ENCODE measurements at places on chromosomes 4 and X. TPM values are rescaled to one million over a fixed set of nuclear protein-coding genes. Genes with fewer than 3 reads are reported as not detected.

The HTN1 gene
- total RNA-seq = not detected

The PF4V1 gene
- not detected for total RNA-seq

The SLC25A14 gene
- total RNA-seq = 19.6 TPM

The TAF7L gene
- not detected for total RNA-seq

The CCNG2 gene
- total RNA-seq = 67.9 TPM

The PPEF1 gene
- total RNA-seq = 1.6 TPM

The TRIM75 gene
- total RNA-seq = not detected

The AFM gene
- 2.9 TPM for total RNA-seq

The SLC6A14 gene
- 1.1 TPM for total RNA-seq

The TLR10 gene
- total RNA-seq = 0.22 TPM

The SYNPO2 gene
- 22.9 TPM for total RNA-seq

The RBM46 gene
- total RNA-seq = 0.24 TPM

The ATP8A1 gene
- total RNA-seq = 10.3 TPM

The CHRDL1 gene
- 0.79 TPM for total RNA-seq

The FAT1 gene
- total RNA-seq = 188 TPM

The RNF175 gene
- 11.3 TPM for total RNA-seq

The NMU gene
- 19.4 TPM for total RNA-seq

The PCSK1N gene
- total RNA-seq = 109 TPM

The FHIP1A gene
- 13.2 TPM for total RNA-seq

The DCAF12L1 gene
- 0.56 TPM for total RNA-seq

The SPON2 gene
- 8.8 TPM for total RNA-seq

The VCX3B gene
- not detected for total RNA-seq

The FHDC1 gene
- 23.1 TPM for total RNA-seq

The HSFX2 gene
- not detected for total RNA-seq

The SPIN4 gene
- total RNA-seq = 6.4 TPM

The MAGEC2 gene
- not detected for total RNA-seq

The PHKA1 gene
- total RNA-seq = 10.9 TPM

The GAGE13 gene
- total RNA-seq = not detected

The RTL9 gene
- 0.39 TPM for total RNA-seq

The CT83 gene
- total RNA-seq = 2.1 TPM

The ZNF674 gene
- total RNA-seq = 4.3 TPM

The HDX gene
- total RNA-seq = 10.7 TPM

The SLC6A8 gene
- total RNA-seq = 19.9 TPM

The EFHC2 gene
- total RNA-seq = 0.21 TPM

The MAP9 gene
- 22.1 TPM for total RNA-seq

The C4orf46 gene
- 17.5 TPM for total RNA-seq

The TBCK gene
- total RNA-seq = 59.8 TPM

The ZMAT1 gene
- total RNA-seq = 4.7 TPM

The TENM3 gene
- total RNA-seq = 49.3 TPM

The TMEM271 gene
- 0.21 TPM for total RNA-seq

The C4orf51 gene
- not detected for total RNA-seq

The ASMT gene
- total RNA-seq = not detected

The NLRP2B gene
- not detected for total RNA-seq

The NOX1 gene
- 0.70 TPM for total RNA-seq

The FGFBP2 gene
- not detected for total RNA-seq

The HPSE gene
- 87.8 TPM for total RNA-seq

The RIPPLY1 gene
- total RNA-seq = not detected
